ENCODE measurements at places on chromosomes 5 and 9. TPM values are rescaled to one million over a fixed set of nuclear protein-coding genes. Genes with fewer than 3 reads are reported as not detected.

The FRRS1L gene
- total RNA-seq, result 1.5 TPM

- no peak for DNase-seq
Measured at GRCh38 chr9:108579757-108580439, 275.9 kb downstream of the ACTL7B start.

GRCh38 chr5:77850536-77851175 is 74.5 kb upstream of the TBCA start:
- DNase-seq, result no peak

- peak; percentile 5 for DNase-seq
Measured at GRCh38 chr5:19987612-19988361, at the start of gene CDH18. Gene CDH18 (minus strand): TSS chr5:19988200. CDS start chr5:19838986, 149,214 bp downstream.
